ENCODE measurements at places on chromosomes 4 and X.

- DNase-seq = no peak
Observed at GRCh38 chr4:121138039-121138825, 25.9 kb downstream of the TNIP3 start.

DNA sequence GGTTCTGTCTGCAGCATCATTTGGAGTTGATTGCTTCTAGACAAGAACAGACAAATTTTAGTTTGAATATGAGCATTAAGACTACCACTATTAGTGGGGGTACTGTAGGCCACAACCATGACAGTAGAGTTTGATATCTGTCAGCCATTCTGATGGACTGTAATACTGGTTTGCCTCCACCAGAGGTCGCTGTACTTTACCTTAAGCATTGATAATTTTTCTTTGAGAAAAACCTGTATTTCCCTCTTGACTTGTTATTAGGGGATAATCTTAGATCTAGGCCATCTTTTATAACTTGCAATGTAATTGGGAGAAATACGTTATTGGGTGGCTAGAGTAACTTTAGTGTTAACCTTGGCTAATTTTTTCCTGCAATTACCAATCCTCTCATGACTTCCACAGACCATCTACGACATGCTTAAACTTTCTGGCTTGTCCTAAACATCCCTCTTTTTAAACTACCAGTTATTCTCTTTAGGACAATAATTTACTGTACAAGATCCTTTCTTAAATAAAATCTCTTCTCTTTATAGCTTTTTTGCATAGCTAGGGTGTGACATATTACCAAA lies 562.4 kb downstream of the MAGEB5 start:
- DNase-seq = no peak

DNA sequence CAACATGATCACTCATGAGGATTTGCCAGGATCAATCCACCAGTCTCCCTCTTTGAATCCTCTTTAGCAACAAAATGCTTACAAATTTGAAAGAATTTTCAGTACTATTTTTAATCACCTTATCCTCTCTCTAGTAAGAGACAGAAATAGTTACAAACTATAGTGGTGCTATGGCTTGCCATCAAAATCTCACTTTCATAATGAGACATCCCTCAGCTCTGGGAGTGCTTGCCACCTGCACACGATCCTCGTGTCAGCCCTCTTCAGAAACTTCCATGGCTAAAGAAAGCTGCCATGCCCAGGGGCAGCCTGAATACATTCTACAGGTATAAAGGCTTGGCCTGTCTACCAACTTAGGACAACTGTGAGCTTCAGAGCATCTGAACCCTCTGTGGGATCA lies 5.1 kb upstream of the DHX15 start:
- DNase-seq = no peak

DNA sequence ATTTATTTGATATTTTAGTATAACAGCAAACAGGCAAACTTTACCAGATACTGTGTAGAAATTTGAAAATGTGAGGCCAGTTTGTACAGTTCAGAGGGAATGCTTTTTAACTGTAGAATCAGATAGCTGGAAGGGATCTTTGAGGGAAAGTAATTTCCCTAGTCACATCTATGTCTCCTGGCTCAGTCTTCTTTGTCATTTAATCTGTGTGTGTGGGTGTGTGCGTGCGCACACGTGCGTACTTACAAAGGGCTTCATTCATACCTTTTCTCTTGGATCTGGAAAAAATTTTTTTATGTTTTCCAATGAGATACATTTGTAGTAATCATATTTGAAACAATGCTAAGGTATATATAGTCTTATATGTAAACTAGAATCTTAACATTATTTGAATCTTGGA lies 44.6 kb downstream of the IL13RA1 start:
- no peak for DNase-seq

- no peak for DNase-seq
Observed at GRCh38 chr4:84799318-84799717, 167.2 kb downstream of the WDFY3 start.

GRCh38 chrX:33065415-33065814 lies 145.9 kb downstream of the DMD start:
- DNase-seq = no peak

- no peak for DNase-seq
Observed at GRCh38 chr4:61493470-61493869, 293.3 kb downstream of the ADGRL3 start.

DNA sequence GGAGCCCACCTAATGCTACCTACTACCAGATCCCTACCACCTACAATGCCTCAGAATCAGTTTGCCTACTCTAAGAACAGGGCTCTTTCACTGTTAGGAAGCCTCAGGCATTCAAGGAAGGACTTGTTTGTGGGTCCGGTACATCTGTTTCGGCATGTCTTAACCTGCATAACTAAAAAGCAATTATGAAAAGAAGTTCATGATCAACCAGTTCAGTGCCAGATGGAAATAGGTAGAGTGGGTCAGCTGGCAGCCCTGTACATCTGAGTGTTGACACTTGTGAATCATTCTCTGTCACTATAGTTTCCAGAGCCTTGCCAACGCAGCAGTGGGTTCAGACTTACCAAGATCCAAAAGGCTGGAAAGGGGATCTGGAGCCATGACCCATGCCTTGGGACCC lies 3.3 kb downstream of the TMEM185A start:
- no peak for DNase-seq

GRCh38 chrX:153633048-153633447 lies 14.0 kb upstream of the DUSP9 start:
- DNase-seq = no peak

- DNase-seq = peak; percentile 93
Observed at GRCh38 chr4:15893962-15894361, 44.6 kb downstream of the FGFBP1 start.

DNA sequence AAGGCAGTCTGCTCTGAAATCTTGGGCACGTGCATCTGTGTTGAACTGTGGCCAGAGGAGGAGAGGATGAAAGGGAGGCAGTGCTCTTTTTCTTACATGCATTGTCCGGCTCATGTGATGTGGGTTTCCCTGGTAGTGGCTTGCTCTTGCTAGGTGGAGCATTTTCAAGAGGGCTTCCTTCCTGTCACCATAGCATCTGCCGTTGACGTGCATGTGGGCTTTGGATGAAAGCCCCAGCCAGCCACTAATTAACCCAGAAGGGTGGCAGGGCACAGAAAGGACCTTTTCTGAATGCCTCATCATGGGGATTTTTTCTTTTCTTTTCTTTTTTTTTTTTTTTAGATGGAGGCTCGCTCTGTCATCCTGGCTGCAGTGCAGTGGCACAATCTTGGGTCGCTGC lies 121.3 kb downstream of the GPR143 start:
- no peak for DNase-seq

DNA sequence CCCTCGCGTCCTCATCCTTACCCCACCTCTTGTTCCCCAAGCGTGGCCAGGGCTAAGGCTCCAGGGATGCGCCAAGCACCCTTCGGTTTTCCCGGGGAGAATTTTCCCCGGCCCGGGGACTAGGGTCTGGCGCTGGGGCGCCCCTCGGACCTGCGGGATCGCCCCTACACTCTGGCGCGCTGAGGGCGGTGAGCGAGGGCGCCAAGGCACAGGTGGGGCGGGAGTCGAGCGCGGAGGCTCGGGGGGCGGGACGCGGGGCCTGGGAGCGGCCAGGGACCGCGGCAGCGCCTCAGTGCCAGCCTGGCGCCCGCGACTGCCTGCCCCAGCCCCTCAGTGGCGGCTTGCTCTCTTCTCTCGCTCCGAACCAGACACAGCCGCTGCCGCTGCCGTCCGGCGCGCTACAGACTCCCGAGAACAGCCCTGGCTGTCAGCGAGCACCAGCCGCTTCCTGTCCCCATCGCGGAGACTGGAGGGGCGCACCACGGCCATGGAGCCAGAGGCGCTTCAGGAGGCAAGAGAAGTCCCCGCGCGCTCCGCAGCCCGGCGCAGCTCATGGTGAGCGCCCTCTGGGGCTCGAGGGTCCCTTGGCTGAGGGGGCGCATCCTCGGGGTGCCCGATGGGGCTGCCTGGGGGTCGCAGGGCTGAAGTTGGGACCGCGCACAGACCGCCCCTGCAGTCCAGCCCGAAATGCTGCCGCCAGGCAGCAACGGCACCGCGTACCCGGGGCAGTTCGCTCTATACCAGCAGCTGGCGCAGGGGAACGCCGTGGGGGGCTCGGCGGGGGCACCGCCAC lies at the start of gene DRD5:
Gene DRD5, plus strand, starts transcription at position 292 of the 793 bp plus-strand sequence. Its CDS starts 396 bp downstream, at position 688.
- DNase-seq = no peak

- DNase-seq = no peak
Observed at GRCh38 chr4:31169846-31170245, 449.7 kb downstream of the PCDH7 start.

DNA sequence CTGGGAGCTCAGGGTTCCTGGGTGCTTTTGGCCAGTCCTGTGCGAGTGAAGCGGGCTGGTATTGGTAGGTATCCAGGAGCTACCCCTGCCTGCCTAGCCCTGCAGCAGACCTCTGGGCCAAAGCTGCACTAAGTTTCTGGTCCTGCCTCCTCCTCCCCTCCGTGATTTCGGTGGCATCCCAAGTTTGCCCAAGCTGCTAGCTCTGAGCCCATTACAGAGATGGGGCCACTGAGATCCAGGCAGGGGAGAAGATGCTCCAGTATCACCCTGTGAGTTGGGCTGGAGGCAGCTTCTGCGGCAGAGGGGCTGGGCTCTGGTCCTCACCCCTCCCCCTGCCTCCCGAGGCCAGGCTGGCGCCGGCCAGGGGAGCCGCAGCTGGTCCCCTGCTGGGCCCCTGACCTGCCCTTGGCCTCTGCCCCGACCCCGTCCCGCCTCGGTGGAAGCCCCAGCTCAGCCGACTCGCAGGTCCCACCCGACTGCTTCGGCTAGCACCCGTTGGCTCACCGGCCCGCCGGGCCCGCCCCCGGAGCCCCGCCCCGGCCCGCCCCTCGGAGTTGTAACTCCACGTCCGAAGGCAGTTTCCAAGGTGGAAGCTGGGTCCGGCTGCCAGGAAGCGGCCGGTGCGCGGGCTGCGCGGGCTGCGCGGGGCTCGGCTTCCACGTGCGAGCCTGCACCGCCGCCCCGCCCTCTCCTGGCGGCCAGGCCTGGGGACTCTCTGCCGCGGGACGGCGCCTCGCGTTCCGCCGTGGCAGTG lies at the start of gene DUSP9:
Gene DUSP9, plus strand, starts transcription at position 584 of the 754 bp plus-strand sequence. CDS start 751 bp downstream, outside the sequence.
- DNase-seq = no peak

DNA sequence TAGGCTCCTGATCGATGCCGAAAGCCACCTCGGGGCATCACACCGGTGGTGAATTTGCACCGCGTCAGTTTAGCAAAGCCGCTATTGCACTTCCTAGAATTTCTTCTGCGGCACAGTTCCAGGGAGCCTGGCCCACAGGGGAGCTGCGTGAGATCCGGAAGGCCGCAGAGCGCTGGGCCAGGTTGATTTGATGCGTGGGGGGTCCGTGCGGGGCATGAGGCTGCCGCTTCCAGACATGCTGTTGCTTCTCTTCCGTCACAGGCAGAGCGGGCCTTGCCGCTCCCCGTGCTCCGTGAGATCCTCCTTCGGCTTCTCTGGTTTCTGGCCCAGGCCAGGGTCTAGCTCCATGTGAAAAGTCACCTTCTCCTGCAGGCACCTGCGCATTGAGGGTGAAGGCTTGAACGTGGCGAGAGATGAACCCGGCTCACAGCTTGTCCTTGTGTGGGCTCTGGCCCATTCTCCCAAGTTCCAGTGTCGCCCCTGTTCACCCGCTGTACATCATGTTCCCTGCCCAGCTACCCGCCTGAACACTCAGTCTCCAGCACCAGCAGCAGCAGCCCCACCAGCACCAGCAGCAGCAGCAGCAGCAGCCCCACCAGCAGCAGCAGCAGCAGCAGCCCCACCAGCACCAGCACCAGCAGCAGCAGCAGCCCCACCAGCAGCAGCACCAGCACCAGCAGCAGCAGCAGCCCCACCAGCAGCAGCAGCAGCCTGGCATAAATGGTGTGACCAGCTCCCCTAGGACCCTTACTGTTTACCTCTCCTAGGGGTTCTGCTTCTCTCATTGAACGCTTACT lies 131.2 kb downstream of the TRIML1 start:
- no peak for DNase-seq

GRCh38 chrX:118353081-118353850 lies 7.4 kb downstream of the WDR44 start:
- no peak for DNase-seq

- no peak for DNase-seq
Observed at GRCh38 chrX:112837531-112837930, 3.1 kb downstream of the AMOT start.

GRCh38 chr4:61194571-61194970 lies 5.6 kb upstream of the ADGRL3 start:
- no peak for DNase-seq

DNA sequence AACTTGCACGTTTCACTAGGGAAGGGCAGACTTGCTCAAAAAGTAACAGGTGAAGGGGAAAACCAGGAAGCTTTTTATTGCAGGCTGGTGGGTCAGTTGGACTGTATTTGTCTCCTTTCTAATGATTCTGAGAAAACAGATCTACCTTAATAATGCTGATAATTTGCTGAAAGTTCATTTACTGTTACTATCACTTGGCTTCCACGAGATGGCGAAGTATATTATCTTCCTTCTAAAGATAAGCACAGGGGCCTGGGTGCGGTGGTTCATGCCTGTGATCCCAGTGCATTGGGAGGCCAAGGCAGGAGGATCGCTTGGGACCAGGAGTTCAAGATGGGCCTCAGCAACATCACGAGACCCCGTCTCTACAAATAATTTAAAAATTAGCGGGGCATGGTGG lies 16.4 kb downstream of the CCKAR start:
- DNase-seq = no peak

GRCh38 chr4:48963042-48963679 lies 22.9 kb upstream of the CWH43 start:
- DNase-seq = peak; percentile 32

DNA sequence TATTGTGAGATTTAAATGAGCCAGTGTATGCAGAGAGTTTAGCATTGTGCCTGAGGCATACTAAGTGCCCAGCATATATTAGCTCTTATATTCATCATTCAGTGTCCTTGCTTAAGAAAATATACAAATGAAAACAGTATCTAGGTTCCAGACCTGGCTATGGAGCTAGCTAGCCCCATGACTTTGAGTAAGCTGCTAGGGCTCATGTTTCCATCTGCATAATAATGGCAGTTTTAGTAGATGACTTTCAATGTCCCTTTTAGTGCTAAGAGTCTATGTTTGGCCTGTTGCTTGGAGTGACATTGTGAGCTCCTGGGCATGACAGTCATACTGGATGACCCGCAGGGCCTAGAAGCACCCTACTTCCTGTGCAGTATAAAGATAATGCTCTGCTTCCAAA lies 435.3 kb downstream of the ZIC3 start:
- DNase-seq = no peak

GRCh38 chr4:86032476-86033022 lies 327.3 kb downstream of the MAPK10 start:
- DNase-seq = peak; percentile 95

- DNase-seq = no peak
Observed at GRCh38 chr4:81792521-81792920, 320.8 kb upstream of the RASGEF1B start.

GRCh38 chr4:114598191-114599121 lies at the start of gene UGT8:
UGT8 (plus strand) TSS chr4:114598807; CDS start chr4:114622881, 24,074 bp downstream.
- no peak for DNase-seq

GRCh38 chr4:3257556-3258482 lies 8.9 kb downstream of the MSANTD1 start:
- no peak for DNase-seq

- DNase-seq = no peak
Observed at GRCh38 chrX:24026432-24026831, 554 bp downstream of the KLHL15 start.

GRCh38 chrX:100413229-100413628 lies 3.2 kb upstream of the PCDH19 start:
- peak; percentile 3 for DNase-seq

Measured in GM04503 (cell line).